ENCODE measurements at places on chromosomes 6 and 20.

GRCh38 chr6:43608310-43608763, 20.7 kb downstream of the GTPBP2 start:
- peak; percentile 71 for DNase-seq

DNA sequence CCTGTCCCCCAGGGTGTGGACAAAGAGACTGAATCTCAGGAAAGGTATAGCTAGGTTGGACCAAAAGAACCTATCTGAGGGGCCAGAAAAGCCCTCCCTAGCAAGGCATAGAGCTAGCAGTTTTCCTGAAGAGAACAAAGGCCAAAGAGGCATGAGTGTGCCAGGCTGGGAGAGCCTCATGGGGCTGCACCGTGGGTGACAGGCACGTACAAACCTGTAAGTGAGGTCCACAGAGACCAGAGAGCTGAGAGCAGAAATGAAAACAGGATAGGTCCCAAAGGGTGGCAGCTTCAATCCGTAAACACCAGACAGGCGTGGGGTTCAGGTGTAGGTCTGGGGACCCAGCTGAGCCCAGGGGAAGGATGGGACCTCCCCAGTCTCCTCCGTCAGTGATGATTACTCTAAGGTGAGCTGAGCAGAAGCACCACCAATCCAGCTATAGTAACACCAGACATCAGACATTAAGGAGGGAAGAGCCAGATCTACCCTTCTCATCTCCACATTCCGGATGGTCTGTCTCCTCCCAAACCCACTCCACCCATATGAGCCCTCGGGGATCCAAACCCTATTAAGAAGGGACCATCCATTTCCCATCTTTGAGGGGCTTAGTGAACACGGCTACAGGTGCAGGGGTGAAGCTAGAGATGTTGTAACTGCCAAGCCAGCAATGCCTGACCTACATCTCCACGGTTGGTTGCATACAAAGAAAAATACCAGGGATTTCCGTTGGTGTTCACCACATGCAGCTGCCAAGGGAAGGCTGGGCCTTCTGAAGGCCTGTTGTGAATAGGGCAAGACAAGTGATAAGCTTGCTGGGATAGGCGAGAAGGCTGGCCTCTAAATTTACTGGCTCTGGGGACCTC, 38.3 kb downstream of the BCL2L1 start:
- peak; percentile 75 for DNase-seq

DNA sequence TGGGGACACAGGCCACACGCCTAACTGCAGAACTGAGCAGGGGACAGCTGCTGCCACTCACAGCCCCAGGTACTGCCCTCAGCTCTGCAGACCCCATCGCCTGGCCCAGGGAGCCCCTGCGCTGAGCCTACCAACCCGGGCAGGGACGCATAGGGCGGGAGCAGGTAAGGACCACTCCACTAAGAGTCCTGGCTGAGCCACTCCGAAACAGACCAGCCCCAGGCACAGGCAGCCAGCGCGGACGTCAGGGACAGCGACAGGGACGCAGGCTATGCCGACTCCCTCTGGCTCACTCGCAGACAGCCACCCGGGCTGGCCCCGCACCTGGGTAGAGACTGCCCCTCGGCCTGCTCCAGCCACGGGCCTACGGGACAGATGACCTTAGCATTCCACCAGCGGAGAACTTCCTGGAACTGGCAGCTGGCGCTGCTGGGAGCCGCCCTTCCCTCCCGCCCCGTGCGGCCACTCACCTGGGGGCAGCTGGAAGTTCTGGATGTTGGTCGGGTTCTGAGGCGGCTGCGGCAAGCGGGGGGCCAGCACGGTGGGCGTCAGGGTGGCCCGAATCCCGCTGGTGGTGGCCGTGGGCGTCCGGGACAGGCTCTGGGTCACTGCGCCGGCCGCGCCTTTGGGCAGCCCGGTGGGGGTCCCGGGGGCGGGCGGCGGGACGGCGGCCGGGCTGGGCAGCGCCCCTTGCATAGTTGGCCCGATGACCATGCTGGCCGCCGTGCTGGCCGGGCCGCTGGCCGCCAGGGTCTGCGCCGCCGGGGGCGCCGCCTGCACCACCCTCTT, 1.5 kb downstream of the TAF4 start:
- no peak for DNase-seq

DNA sequence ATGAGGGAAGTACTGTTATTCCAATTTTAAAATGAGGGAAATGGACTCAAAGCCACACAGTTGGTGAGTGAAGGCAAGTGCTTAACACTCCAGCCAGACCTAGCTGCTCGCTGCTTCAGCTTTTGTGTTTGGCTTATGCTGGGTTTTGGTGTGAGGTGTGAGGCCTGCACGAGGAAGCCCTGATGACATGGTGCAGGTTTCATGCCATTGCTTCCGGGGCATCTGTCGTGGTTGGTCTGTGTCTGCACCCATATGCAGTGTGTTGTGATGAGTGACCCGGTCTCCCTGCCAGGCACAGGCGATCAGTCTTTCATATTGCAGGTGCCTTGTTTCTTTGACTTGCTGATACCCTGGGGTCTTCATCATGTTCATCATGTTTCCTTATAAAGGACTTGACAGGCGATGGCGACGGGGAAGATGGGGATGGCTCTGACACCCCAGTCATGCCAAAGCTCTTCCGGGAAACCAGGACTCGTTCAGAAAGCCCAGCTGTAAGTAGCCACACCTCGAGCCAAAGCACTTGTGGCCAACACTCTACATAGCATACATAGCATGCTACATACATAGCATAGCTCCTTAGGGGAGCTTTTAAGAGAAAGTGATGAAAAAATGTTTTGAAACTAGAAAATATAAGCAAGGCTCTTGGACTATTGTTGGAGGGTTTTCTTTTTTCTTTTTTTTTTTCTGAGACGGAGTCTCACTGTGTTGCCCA, 22.3 kb downstream of the DNMT3B start:
- DNase-seq = no peak

DNA sequence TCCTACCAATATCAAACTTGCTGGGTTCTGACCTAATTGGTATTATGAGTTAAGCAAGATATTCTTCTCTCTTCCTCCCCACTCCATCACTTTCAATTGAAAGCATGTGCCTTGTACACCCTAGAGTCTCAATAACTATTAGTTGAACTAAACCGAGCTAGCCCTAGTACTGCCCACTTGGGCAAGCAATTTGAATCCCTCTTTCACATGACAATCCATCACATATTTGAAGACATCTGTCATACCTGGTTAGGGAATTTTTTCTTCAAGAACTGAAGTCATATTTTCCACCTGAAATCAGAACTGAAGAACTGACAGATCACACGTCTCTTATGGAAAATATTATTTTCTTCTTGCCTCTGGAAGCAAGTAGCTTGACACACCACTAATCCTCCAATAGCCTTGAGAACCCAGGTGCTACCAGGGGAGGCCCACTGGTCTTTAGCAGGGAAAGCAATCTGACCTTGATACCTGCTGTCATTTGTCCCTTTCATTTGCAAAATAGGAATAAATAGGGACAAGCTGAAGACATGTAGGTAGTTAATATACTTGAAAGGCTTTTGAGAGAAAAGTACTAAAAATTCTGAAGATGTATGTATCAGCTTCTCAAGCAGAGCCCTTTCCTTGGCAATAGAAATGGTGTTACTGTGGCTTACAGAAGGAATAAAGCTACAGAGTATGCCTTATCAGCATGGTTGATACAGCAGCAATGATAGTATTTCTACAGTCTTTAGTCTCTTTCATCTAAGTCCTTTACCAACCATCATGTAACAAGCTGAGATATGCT, 71.4 kb downstream of the GJA10 start:
- no peak for DNase-seq

DNA sequence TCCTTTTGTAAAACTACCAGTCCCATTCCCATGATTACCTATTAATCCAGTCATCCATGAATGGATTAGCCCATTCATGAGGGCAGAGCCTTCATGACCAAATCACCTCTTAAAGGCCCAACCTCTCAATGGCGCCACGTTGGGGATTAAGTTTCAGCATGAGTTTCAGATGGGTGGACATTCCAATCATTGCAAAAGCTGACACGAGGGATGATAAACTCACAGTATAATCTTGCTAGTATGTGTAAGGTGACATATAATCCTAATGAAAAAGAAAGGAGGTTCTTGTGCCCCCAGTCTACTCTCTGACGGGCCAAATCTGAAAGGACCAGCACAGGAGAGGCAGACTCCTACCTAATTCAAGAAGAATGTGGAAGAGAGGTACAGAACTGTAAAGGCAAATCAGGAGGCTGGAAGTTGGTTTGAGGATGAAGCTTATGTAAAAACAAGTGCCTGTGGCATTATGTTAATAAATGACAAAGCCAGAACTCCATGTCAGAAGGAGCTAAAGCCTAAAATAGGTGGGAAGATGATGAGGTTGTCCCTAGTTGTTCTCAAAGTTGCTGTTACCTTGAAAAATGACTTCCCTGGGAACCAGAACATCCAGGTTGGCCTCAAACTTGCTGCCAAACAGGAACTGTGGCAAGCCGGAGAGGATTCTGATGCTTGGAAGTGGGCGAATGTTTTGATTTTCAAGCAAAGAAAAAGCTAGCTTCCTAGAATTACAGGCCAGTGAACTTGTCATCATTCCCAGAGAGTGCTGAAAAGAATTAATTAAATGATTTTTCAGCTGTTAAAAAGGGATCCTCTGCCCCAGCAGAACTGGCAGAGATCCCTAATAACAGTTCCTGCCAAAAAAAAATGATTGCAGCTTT, 106.5 kb upstream of the TIAM2 start:
- DNase-seq = no peak

- no peak for DNase-seq
Measured at GRCh38 chr6:20652299-20653084, 118.2 kb downstream of the CDKAL1 start.

- no peak for DNase-seq
Measured at GRCh38 chr20:59151391-59151790, 12.2 kb upstream of the ZNF831 start.

- DNase-seq = no peak
Measured at GRCh38 chr6:3297909-3298308, 39.2 kb downstream of the PSMG4 start.

DNA sequence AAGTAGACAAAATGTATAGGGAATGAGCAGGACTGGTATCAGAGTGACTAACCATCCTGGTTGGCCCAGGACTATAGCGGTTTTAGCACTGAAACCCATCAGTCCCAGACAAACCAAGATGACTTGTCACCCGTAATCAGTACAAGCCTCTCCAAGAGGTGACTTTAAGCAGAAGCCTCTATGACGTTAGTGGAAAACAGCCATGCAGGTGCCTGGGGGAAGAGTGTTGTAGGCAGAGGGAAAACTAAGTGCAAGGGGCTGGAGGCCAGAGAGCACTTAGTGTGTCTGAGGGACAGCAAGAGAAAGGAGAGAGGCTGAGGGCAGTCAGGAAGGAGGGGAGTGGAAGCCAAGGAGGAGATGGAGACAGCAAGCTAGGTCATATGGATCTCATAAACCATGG, 2.1 kb downstream of the SGK2 start:
- no peak for DNase-seq

- no peak for DNase-seq
Measured at GRCh38 chr6:22451962-22452361, 117.4 kb upstream of the HDGFL1 start.

DNA sequence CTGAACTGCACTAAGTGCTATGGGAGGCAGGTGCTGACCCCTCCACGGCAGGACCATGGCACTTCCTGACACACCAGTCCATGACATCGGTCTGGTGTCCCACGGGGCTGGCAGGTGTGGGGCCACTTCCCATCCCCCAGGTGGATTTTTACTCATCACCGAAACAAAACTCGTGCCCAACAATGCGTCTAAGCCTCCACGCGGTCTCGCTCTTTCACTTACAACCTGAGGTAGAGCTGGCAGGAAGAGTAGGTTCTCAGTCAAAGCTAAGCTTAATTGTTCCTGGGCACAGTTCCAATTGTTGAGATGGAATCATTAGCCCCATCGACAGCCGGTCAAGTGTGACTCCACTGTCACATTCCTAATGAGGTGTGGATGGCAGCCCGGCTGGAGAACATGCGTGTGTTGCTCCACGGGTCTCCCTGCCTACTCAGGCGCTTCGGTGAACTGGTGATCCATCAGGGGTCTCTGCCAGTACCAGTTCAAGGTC, 125.7 kb downstream of the SLC23A2 start:
- DNase-seq = peak; percentile 79

GRCh38 chr6:36906539-36907325, 21.0 kb downstream of the C6orf89 start:
- no peak for DNase-seq

DNA sequence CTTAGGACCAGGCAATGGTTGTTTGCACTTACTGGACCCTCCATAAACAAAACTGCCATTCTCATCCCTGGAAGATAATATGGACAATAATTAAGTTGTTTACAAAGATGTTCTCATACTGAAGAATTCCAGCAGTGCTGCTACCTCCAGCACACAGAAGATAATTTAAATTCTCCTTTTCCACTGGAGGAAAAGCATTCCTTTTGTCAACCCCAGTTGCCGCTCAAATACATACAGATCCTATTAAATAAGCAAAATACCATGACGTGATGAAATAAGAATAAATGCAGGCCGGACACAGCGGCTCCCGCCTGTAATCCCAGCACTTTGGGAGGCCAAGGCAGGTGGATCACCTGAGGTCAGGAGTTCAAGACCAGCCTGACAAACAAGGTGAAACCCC, 54.5 kb upstream of the IPCEF1 start:
- DNase-seq = no peak

GRCh38 chr20:21100578-21101452, 5.3 kb downstream of the LINC00237 start:
- peak; percentile 13 for DNase-seq

GRCh38 chr6:53744321-53744720, 50.5 kb upstream of the LRRC1 start:
- no peak for DNase-seq

DNA sequence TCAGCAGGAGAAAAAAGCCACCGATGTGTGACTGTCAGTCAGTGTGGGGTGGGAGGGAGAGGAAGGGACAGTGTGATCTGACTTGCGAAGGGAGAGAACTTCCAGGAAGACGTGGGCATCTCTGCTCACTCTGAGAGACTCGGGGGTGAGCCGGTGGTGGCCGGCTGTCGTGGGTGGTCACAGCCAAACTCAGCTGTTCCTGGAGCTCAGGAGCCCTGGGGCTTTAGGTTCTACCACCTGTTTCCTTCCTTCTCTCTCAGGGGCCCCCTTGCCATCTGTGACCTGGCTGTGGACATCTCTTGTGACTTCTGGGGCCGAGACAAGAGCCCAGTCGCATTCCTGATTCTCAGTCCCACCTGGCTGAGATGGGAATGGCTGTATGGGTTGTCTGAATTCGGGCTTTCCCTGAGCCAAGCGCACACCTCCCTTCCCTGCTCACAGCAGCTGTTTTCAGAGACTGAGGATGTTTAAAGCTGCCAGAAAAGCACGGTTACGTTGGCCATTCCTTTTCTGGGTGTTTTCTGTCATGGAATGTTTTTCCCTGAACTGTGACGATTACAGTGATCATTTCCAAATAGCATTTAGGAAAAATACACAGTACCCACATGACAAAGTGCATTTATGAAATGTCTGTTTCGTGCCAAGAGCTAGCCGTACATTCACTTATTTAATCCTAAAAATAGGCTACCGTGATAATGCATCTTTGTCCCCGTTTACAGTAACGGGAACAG, 36.5 kb downstream of the SYNJ2 start:
- DNase-seq = no peak
